Glutamatergic neuron (in vitro differentiated cells): ENCODE measurements at places on chromosomes 2 and 18.

GRCh38 chr2:216379977-216380376, 7.7 kb upstream of the MARCHF4 start:
- peak; percentile 70 for DNase-seq

DNA sequence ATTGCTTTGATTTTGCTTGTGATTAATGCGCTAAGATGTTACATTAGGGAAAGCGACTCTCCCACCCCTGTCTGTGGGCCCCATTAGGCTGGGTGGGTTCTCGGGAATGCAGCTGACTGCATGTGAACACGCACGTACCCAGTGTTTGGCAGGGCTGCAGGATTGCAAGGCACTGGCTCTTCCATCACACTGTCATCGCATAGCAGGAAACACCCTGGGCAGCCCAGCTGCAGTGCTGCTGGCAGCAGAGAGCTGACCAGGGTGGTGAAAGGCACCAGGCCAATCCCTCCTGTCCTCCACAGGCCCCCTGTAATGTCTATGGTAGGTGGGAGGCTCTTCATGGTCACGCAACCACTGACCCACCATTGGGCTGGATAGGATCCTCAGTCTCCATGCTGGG, 34.4 kb upstream of the FZD7 start:
- no peak for DNase-seq

- no peak for DNase-seq
Observed at GRCh38 chr2:192957425-192957824, 762.7 kb upstream of the TMEFF2 start.

DNA sequence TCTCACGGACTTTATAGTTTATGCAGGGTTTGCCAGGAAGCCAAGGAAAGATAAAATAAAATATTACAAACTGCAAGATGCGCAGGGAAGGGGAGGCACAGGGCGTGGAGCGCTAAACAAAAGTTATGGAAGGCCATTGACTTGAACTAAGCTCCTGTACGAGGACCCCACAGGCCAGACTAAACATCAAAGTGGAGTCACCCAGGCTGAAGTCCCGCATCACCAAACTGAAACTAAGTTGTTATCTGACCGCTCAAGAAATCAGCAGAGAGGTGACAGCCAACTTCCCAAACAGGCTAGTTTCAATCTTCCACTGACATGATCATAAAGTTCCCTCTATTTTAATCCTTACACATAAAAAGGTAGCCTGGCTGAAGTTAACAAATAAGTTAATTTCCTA, 90.5 kb upstream of the YWHAQ start:
- no peak for DNase-seq

DNA sequence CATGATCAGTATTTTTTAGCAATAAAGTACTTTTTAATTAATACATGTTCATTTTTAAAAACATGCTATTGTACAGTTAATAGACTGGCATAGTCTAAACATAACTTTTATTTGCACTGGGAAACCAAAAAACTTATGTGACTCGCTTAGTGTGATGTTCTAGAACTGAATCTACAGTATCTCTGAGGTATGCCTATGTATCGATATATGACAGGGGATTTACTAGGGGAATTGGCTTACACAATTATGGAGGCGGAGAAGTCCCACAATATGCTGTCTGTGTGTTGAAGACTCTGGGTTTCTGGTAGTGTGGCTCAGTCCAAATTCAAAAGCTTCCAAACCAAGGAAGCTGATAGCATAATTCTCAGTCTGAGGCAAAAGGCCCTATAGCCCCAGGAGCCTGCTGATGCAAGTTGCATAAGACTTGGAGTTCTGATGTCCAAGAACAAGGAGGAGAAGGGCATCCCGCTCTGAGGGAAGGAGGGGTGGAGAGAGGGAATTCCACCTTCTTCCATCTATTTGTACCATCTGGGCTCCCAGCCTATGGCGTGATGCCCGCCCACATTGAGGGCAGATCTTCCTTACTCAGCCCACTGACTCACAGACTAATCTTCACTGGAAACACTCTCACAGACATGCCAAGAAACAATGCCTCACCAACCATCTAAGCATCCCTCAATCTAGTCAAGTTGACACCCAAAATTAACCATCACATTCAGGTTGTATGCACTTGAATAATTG, 27.5 kb downstream of the ZNF638 start:
- no peak for DNase-seq

DNA sequence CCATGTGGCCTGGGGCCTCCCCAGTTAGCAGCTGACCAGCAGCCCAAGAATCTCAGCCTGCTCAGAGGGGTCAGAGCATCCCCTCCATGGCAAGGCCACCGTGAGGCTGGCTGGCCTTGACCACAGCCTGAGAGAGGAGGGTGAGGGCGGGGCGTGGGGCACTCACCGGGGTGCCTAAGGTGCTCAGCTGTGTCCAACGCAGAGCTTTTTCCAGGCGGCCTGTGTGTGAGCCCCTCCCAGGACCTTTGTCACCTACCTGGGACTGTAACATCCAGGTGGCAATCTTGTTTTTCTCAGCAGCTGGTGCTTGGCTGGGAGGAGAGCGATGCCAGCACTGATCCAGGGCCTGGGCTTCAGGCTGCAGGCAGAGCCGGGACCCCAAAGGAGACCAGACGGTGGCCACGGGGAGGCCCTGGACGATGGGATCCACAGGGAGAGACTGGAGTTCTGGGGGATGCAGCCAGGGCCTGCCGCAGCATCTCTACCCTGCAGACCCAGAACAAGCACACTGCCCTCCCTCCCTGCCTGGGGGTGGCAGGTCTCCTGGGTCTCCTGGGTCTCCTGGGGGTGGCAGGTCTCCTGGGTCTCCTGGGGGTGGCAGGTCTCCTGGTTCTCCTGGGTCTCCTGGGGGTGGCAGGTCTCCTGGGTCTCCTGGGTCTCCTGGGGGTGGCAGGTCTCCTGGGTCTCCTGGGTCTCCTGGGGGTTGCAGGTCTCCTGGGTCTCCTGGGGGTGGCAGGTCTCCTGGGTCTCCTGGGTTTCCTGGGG, 12.3 kb downstream of the SNED1 start:
- peak; percentile 15 for DNase-seq

- no peak for DNase-seq
Observed at GRCh38 chr2:232278534-232278933, 100.0 kb upstream of the ALPP start.

DNA sequence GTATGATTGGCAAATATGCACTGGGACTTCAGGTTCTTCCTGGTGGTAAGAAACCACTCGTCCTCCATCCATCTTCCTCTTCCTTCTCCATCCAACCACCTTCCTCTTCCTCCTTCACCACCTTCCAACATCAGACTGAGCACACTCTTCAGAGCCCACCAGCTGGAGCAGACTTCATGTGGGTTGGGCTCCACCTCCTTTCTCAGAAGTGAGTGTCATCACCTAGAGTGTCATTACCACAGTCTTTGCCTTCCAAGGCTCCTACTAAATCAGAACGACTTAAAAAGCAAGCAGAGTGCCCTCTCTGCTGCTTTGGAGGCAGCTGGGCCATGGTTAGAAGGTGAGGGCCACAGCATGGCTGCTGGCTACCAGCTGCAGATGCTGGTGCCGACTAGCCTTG, 171.6 kb downstream of the SH3RF3 start:
- DNase-seq = no peak
